Activated T-cell treated with anti-CD3 and anti-CD28 coated beads, Interleukin-2, amount 50 U/mL, for 72 hours (primary cell): ENCODE measurements at places on chromosomes 1 and 21. TPM values are rescaled to one million over a fixed set of nuclear protein-coding genes. Genes with fewer than 3 reads are reported as not detected.
A peak's percentile ranks its signal among the peaks of the same experiment; 100 is the strongest.

- no peak for DNase-seq
- no peaks in the 10 kb centered on the region for H3K27me3 ChIP-seq
- no peak overlapping the region for H3K4me3 ChIP-seq
- no peaks in the 10 kb centered on the region for H3K36me3 ChIP-seq
Observed at GRCh38 chr1:183585038-183585437, 5.2 kb downstream of the NCF2 start.

The TRAF5 gene
- 38.6 TPM for total RNA-seq

DNA sequence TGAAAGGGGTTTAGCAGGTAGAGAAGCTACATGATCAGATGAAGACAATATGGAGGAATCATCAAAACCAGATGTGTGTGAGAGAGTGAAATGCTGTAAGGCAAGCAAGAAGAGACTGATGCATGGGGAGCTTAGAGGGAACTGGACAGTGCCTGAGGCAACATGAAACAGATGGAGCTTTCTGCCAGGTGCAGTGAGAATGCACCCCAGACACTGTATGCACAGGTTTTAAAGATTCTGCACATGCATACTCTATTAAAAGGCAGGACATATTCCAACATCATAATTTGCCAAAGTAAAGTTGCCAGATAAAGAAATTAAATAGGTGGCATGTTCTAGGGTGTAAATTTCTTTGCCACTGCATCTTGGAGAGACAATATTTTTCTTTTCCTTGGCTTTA lies 200.1 kb downstream of the AMY1C start:
- H3K36me3 ChIP-seq = peaks cover under 1% of the 10 kb centered on the region
- H3K4me1 ChIP-seq = no peaks in the 10 kb centered on the region
- no peak overlapping the region for H3K27ac ChIP-seq
- no peak for DNase-seq

GRCh38 chr1:112618721-112619517 lies at the start of gene ST7L:
TSS of gene ST7L (minus strand) at chr1:112619141. CDS start at chr1:112619113, 28 bp downstream.
- peak within 1 kb of the TSS; percentile 99 for H3K4me3 ChIP-seq
- peaks cover 52% of the 10 kb centered on the region for H3K4me1 ChIP-seq
- peak; percentile 72 for DNase-seq
- H3K36me3 ChIP-seq = peaks cover 10% of the 10 kb centered on the region

DNA sequence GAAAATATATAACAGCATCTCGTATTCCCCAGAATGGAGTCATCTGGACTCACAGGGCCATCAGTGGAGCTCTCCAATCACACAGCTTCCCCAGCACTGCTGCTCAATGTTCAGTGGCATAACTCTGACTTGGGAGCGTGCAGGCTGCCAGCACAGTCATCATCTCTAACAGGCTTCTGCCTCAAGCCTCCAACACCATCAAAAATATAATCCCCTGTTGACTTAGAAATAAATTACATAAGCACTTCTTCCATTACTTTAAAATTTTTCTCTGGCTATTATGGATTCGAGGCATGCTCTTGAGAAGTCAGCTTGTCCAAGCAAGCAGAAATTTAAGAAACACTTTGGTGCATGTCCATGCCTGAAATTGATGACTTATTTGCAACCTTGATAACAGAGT lies 6.2 kb downstream of the DUSP23 start:
- DNase-seq = no peak
- H3K27me3 ChIP-seq = no peaks in the 10 kb centered on the region
- no peaks in the 10 kb centered on the region for H3K36me3 ChIP-seq
- H3K4me1 ChIP-seq = no peaks in the 10 kb centered on the region
- H3K4me3 ChIP-seq = no peak overlapping the region

The PRAMEF4 gene
- total RNA-seq = not detected

GRCh38 chr1:89635825-89636815 lies 3.2 kb downstream of the LRRC8C start:
- H3K4me1 ChIP-seq = peaks cover 80% of the 10 kb centered on the region
- H3K27me3 ChIP-seq = no peaks in the 10 kb centered on the region
- H3K27ac ChIP-seq = peak overlapping the region; percentile 49
- peaks cover 9% of the 10 kb centered on the region for H3K36me3 ChIP-seq
- no peak for DNase-seq
- H3K4me3 ChIP-seq = peak overlapping the region; percentile 58

The CCDC27 gene
- total RNA-seq = not detected
